ENCODE measurements at places on chromosomes 3 and 15. TPM values are rescaled to one million over a fixed set of nuclear protein-coding genes. Genes with fewer than 3 reads are reported as not detected.

Gene VEPH1
- 4.6 TPM for total RNA-seq

Gene CGNL1
- 0.07 TPM for total RNA-seq

Gene CHL1
- total RNA-seq = not detected

Gene FANCD2
- 59.4 TPM for total RNA-seq

DNA sequence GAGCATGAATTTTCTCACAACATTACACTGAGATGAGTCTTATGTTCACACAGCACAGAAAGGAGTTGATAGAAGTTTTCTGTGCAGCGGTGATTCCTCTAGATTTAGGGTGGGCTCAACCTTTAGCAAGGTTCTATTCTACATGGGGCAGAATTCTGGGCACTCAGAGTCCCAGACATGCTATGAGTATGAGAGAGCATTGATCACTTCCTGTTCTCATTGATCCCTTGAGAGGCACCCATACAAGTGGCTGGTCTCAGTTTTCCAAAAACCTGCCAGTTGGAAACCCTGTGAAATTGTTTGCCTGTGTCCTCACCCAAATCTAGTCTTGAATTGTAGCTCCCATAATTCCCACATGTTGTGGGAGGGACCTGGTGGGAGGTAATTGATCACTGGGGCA, 112.5 kb upstream of the NR2F2 start:
- H3K4me1 ChIP-seq = no peaks in the 10 kb centered on the region
- no peaks in the 10 kb centered on the region for H3K27me3 ChIP-seq
- no peaks in the 10 kb centered on the region for H3K36me3 ChIP-seq
- no peak overlapping the region for H3K4me3 ChIP-seq
- no peak for DNase-seq

DNA sequence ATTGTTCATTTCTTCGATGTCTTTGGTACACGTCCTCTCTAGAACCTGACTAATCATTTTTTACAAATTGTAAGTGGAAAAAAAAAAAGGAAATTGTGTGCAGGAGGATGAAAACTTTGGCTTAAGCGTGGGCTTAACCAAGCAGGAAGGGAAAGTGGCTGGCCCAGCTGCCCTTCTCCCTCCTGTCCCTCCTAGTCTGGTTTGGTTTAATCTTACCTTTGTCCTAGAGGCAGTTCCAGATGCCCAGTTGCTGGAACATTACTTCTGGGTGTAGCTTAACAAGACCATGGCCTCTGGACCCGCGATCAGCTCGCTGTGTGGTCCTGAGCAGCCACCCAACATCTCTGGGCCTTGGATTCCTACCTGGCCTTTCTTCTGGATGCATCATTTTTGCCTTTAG, 15.4 kb downstream of the PAQR5 start:
- no peak for DNase-seq
- no peak overlapping the region for H3K4me3 ChIP-seq
- H3K27ac ChIP-seq = no peak overlapping the region

DNA sequence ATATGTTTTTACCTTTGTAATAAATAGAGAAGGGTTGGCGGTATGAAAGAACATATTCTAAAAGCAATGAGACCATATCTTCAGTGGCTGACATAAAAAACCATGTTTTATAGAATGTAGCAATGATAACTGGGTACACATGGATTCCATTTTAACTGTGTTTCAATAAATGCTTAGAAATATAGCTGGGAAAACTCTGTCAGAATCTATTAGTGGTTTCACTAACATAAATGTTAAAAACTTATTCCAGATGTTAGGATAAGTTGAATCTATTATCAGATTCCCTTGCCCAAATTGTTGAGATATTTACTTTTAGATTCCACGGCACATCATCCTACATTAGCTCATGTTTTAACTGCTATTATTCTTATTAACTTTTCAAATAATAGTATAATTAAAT, 772.2 kb upstream of the ALCAM start:
- no peak overlapping the region for H3K4me3 ChIP-seq
- no peaks in the 10 kb centered on the region for H3K4me1 ChIP-seq
- H3K27me3 ChIP-seq = no peaks in the 10 kb centered on the region

- no peaks in the 10 kb centered on the region for H3K27me3 ChIP-seq
- no peak overlapping the region for H3K27ac ChIP-seq
- H3K4me3 ChIP-seq = no peak overlapping the region
- DNase-seq = no peak
These were observed 129.8 kb downstream of the ZNF385D start for GRCh38 chr3:21621181-21621651.

All from K562 (cell line).